Thoracic aorta (tissue), 2 donors: ENCODE measurements at places on chromosomes 7 and 10. TPM values are rescaled to one million over a fixed set of nuclear protein-coding genes. Genes with fewer than 3 reads are reported as not detected.

DNA sequence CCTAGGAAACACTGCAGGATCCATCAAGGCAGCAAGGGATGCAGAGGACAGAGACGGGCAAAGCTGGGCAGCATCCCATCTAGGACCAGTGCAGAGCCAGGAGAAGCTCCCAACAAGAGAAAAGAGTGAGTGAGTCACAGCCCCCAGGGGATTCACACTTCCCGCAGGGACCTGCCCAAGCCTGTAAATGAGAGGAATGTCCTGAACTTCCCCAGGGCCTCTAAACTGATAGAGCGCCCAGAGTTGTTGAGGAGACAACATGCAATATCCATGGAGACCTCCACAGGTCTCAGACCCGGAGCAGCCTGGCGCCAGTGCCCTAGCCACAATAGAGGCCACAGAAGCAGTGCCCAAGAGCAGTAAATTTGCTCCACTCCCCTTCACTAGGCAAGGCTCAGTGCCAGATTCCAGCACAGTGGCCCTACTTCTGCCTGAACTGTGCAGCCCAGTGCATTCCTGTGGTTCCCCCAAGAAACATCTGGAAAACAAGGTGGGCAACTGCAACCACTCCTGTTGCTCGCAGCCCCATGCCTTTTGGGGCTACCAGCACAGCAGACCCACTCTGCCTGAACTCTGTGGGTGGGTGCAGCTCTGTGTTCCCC, 567.5 kb downstream of the POM121L12 start:
- H3K4me1 ChIP-seq, result peaks cover 11% of the 10 kb centered on the region
- no peaks in the 10 kb centered on the region for H3K36me3 ChIP-seq
- no peak overlapping the region for H3K27ac ChIP-seq
- no peaks in the 10 kb centered on the region for H3K27me3 ChIP-seq

- H3K4me1 ChIP-seq, result no peaks in the 10 kb centered on the region
- no peak overlapping the region for H3K4me3 ChIP-seq
- H3K27me3 ChIP-seq, result no peaks in the 10 kb centered on the region
- H3K27ac ChIP-seq, result no peak overlapping the region
- no peaks in the 10 kb centered on the region for H3K36me3 ChIP-seq
Measured at GRCh38 chr7:20444030-20444800, 113.5 kb downstream of the ITGB8 start.

GRCh38 chr10:33304423-33305225, 29.8 kb downstream of the NRP1 start:
- DNase-seq, result no peak
- H3K4me1 ChIP-seq, result peaks cover 7% of the 10 kb centered on the region
- no peaks in the 10 kb centered on the region for H3K27me3 ChIP-seq
- no peak overlapping the region for H3K4me3 ChIP-seq
- H3K27ac ChIP-seq, result no peak overlapping the region

PRSS37 gene
- total RNA-seq, result not detected

- no peaks in the 10 kb centered on the region for H3K36me3 ChIP-seq
- no peak overlapping the region for H3K27ac ChIP-seq
- no peaks in the 10 kb centered on the region for H3K27me3 ChIP-seq
- H3K4me3 ChIP-seq, result no peak overlapping the region
Measured at GRCh38 chr7:2055956-2056355, 176.8 kb downstream of the MAD1L1 start.

GRCh38 chr10:91035650-91036292, 114.9 kb upstream of the ANKRD1 start:
- peaks cover 23% of the 10 kb centered on the region for H3K4me1 ChIP-seq
- H3K27ac ChIP-seq, result no peak overlapping the region
- H3K36me3 ChIP-seq, result no peaks in the 10 kb centered on the region
- no peak for DNase-seq
- H3K4me3 ChIP-seq, result no peak overlapping the region

DNA sequence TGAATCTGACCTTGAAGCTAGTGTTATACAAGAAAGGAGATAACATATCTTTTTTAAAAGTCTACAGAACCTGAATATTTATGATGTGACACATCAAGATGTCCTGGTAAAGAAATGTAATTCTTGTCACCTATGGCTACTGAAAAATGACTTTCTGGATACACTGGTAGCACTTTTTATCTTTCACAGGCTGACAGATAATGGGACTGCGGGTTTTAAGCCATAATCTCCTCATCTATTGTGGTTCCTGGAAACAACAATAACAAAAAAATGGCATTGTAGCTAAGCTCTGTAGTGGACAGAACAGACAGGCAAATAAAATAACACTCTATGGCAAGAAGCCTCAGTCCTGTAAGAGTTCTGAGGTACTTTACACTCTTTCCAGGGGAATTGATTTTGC, 31.6 kb upstream of the YAE1 start:
- no peak overlapping the region for H3K27ac ChIP-seq
- no peaks in the 10 kb centered on the region for H3K27me3 ChIP-seq
- DNase-seq, result no peak
- H3K4me3 ChIP-seq, result no peak overlapping the region
- no peaks in the 10 kb centered on the region for H3K36me3 ChIP-seq

GRCh38 chr7:31747553-31747952, 60.5 kb downstream of the PPP1R17 start:
- no peak overlapping the region for H3K4me3 ChIP-seq
- no peak for DNase-seq
- no peaks in the 10 kb centered on the region for H3K36me3 ChIP-seq
- no peak overlapping the region for H3K27ac ChIP-seq
- no peaks in the 10 kb centered on the region for H3K4me1 ChIP-seq

- H3K36me3 ChIP-seq, result no peaks in the 10 kb centered on the region
- no peaks in the 10 kb centered on the region for H3K27me3 ChIP-seq
- H3K4me1 ChIP-seq, result no peaks in the 10 kb centered on the region
- no peak overlapping the region for H3K27ac ChIP-seq
Measured at GRCh38 chr7:93364806-93365205, 132.6 kb downstream of the VPS50 start.

GRCh38 chr10:59508296-59508695, 145.9 kb upstream of the FAM13C start:
- no peak overlapping the region for H3K4me3 ChIP-seq
- no peaks in the 10 kb centered on the region for H3K4me1 ChIP-seq
- DNase-seq, result no peak
- H3K27me3 ChIP-seq, result no peaks in the 10 kb centered on the region
- no peaks in the 10 kb centered on the region for H3K36me3 ChIP-seq
- no peak overlapping the region for H3K27ac ChIP-seq

DNA sequence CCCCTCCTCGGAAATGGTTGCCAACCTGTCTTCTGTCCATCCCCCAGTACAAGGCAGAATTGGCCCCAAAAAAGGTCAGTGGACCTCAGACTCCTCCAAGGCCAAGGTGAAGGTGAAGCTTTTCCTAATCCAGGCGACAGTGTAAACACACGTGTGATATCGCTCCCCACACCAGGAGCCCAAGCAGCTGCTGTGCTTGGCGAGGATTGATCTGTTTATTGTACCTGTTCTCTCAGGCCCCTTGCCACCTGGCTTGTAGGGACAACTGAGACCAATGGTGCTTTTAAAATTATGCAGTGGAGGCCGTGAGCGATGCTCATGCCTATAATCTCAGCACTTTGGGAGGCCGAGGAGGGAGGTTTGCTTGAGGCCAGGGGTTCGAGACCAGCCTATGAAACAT, 66.1 kb upstream of the GTF2IRD1 start:
- H3K4me3 ChIP-seq, result no peak overlapping the region
- H3K36me3 ChIP-seq, result peaks cover 23% of the 10 kb centered on the region
- DNase-seq, result no peak
- no peaks in the 10 kb centered on the region for H3K4me1 ChIP-seq
- no peaks in the 10 kb centered on the region for H3K27me3 ChIP-seq

DNA sequence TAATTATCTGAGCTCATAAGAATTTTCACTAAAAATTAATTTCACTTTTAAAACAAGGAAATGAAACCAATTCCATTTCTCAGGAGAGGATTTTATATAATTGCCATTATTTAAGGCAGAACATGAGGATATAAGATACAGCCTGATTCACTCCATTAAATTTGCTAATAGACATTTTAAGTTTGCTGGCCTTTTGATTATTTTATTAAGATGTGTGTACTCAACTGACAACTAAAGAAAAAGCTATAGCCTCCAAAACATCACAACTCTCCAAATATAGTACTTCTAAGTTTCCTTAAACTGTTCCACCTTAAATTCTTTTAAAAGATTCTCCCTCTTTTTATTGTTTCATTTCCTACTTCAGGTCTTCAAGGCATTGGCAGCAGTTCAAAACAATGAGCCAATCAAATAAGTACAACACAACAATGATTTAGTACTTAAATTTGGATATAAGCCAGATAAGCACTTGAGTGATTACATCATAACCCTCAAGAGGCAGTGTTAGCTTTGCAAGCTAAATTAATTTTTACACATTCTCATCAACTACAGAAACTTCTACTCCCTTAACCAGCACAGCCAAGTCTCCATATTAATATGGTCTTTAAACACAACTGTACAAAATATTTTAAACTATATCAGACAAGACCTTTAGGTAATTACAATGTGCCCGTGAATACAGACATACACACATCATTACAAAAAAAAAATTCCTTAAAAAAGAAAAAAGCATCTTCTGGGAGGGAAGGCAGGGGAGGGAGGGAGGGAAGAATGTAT, 121.8 kb downstream of the KMT2C start:
- no peaks in the 10 kb centered on the region for H3K27me3 ChIP-seq
- peaks cover 33% of the 10 kb centered on the region for H3K4me1 ChIP-seq
- no peak for DNase-seq
- peak overlapping the region; percentile 12 for H3K4me3 ChIP-seq
- H3K36me3 ChIP-seq, result peaks cover 7% of the 10 kb centered on the region

- no peaks in the 10 kb centered on the region for H3K4me1 ChIP-seq
- H3K27ac ChIP-seq, result no peak overlapping the region
- H3K36me3 ChIP-seq, result no peaks in the 10 kb centered on the region
- no peak for DNase-seq
- H3K27me3 ChIP-seq, result no peaks in the 10 kb centered on the region
- no peak overlapping the region for H3K4me3 ChIP-seq
Measured at GRCh38 chr7:108245523-108246226, 115.5 kb upstream of the LAMB4 start.

- no peaks in the 10 kb centered on the region for H3K36me3 ChIP-seq
- H3K4me3 ChIP-seq, result no peak overlapping the region
- H3K27ac ChIP-seq, result no peak overlapping the region
- DNase-seq, result no peak
- H3K4me1 ChIP-seq, result peaks cover 38% of the 10 kb centered on the region
Measured at GRCh38 chr10:19918794-19919193, 102.6 kb downstream of the PLXDC2 start.

GRCh38 chr10:19200211-19200610, 151.6 kb downstream of the MALRD1 start:
- no peak overlapping the region for H3K4me3 ChIP-seq
- H3K36me3 ChIP-seq, result no peaks in the 10 kb centered on the region

GRCh38 chr7:25725451-25725850, 426.5 kb upstream of the NFE2L3 start:
- H3K4me1 ChIP-seq, result peaks cover 6% of the 10 kb centered on the region
- no peaks in the 10 kb centered on the region for H3K27me3 ChIP-seq
- H3K27ac ChIP-seq, result no peak overlapping the region
- no peak overlapping the region for H3K4me3 ChIP-seq
- no peak for DNase-seq

- H3K4me3 ChIP-seq, result no peak overlapping the region
- H3K27me3 ChIP-seq, result no peaks in the 10 kb centered on the region
- H3K4me1 ChIP-seq, result no peaks in the 10 kb centered on the region
- no peak overlapping the region for H3K27ac ChIP-seq
- H3K36me3 ChIP-seq, result no peaks in the 10 kb centered on the region
- DNase-seq, result no peak
Measured at GRCh38 chr7:47074702-47075153, 507.2 kb downstream of the TNS3 start.

CYP17A1 gene
- total RNA-seq, result 0.41 TPM

DNA sequence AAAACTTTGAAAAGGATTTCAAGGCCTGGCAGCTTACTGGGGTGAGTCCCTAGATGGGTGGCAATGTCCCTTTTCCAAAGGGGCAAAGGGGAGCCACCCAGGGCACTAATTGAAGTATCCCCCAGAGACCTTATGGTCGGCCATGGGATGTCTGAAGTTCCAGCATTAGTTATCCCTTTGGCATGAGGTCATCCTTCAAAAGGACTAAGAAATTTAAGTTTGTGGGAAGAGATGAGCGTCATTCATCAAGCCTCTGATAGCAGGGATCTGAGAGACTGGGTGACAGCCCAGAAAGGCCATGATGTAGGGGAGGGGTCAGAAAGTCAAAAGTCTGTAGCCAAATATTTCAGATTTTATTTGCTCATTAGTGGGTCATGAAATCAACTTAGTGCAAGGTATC, 195.3 kb downstream of the ZNF438 start:
- H3K36me3 ChIP-seq, result no peaks in the 10 kb centered on the region

GRCh38 chr10:50541317-50541716, 82.4 kb downstream of the SGMS1 start:
- no peak overlapping the region for H3K4me3 ChIP-seq
- H3K27me3 ChIP-seq, result no peaks in the 10 kb centered on the region
- no peaks in the 10 kb centered on the region for H3K36me3 ChIP-seq

GRCh38 chr7:148507787-148508186, 82.8 kb upstream of the C7orf33 start:
- H3K27ac ChIP-seq, result no peak overlapping the region
- H3K36me3 ChIP-seq, result no peaks in the 10 kb centered on the region
- no peak overlapping the region for H3K4me3 ChIP-seq
- no peaks in the 10 kb centered on the region for H3K27me3 ChIP-seq

GRCh38 chr10:58266826-58267712, 625 bp downstream of the IPMK start:
- H3K27ac ChIP-seq, result peak overlapping the region; percentile 92
- H3K27me3 ChIP-seq, result no peaks in the 10 kb centered on the region
- H3K4me3 ChIP-seq, result peak overlapping the region; percentile 88
- no peaks in the 10 kb centered on the region for H3K36me3 ChIP-seq

- H3K27me3 ChIP-seq, result no peaks in the 10 kb centered on the region
- H3K4me3 ChIP-seq, result no peak overlapping the region
- H3K4me1 ChIP-seq, result no peaks in the 10 kb centered on the region
Measured at GRCh38 chr10:26173837-26174236, 42.7 kb upstream of the GAD2 start.

CALHM1 gene
- not detected for total RNA-seq
